ENCODE measurements at places on chromosomes 1 and 21.

DNA sequence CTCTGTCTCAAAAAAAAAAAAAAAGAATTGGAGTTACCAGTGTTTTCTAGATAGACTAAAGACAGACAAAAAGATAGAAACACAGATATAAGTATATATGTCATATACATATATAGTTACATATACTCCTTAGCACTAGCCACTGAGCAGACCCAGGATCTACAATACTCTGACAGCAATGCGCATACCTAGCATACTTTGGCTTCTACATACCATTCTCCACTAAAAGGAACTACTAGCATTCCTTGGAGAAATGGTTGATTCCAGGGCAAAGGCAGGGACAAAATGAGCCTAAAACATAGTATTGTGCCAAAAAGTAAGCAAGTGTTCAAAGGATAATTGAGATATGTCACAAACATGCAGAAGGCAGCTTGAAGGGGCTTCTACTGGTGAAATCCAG lies 22.7 kb downstream of the SYNJ1 start:
- no peak for DNase-seq

- DNase-seq: no peak
Measured at GRCh38 chr1:112317140-112317539, 78.9 kb upstream of the CTTNBP2NL start.

GRCh38 chr21:31875496-31876015 lies 2.7 kb downstream of the HUNK start:
- no peak for DNase-seq

DNA sequence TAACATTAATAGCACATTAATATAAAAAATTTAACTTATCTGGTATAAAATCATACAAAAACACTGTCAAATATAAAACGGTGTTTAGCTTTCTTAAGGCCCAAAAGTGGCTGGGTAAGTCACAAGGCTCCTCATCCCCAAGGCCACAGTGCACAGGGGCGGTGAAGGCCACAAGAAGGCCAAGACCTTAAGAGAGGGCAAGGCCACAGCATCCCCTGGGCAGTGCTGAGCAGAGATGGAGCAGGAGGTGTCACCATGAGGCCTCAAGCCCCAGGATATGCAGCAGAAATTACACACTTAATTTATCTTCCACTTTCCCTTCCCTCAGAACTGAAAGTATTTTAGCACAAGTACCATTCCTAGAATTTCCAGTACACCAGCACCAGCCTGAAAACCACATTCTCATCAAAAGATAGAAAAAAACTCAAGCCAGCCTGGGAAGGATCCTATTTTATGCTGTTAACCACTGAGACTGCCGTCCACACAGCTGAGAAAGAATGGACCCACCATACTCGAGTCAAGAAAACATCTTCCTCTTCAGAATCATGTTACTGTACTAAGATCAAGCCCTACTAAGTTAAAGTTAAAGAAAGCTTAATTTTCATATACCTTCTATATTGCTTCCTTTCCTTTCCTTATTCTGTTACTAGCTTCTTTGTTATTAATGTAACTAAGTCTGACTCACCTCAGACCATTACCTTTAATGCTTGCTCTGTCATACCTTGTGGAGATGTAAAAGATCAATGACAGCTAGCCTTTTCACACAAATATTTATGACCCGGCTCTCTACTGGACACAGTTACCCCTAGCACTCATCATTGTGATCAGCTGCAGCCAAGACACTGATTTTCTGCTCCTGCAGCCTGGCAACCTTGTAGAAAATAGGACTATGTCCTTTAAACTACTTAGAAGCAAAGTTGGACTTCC lies 26.4 kb upstream of the FMO1 start:
- no peak for DNase-seq

- DNase-seq: no peak
Measured at GRCh38 chr1:46813858-46814396, 15.1 kb downstream of the CYP4B1 start.

GRCh38 chr1:202160377-202160940 lies at the start of gene PTPN7:
PTPN7 (minus strand) TSS chr1:202160602; CDS start chr1:202159402, 1,200 bp downstream.
- peak; percentile 89 for DNase-seq

DNA sequence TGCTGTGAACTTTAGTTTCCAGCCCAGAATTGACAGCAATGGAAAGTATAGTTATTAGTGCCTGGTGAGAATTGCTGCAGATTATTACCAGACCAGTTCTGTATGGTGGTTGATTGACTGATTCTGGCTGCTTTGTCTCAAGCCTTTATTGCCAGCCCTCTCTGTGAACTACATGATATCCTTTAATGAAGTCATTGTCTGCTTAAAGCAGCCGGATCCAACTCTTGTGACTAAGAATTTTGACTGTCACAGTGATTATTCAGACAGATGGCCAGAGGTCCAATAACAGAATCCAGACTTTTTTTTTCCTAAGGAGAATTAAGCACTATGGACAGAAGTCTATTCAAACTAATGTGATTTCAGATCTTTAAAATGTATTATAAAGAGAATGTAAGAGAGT lies 1548.6 kb upstream of the B3GALT2 start:
- no peak for DNase-seq

DNA sequence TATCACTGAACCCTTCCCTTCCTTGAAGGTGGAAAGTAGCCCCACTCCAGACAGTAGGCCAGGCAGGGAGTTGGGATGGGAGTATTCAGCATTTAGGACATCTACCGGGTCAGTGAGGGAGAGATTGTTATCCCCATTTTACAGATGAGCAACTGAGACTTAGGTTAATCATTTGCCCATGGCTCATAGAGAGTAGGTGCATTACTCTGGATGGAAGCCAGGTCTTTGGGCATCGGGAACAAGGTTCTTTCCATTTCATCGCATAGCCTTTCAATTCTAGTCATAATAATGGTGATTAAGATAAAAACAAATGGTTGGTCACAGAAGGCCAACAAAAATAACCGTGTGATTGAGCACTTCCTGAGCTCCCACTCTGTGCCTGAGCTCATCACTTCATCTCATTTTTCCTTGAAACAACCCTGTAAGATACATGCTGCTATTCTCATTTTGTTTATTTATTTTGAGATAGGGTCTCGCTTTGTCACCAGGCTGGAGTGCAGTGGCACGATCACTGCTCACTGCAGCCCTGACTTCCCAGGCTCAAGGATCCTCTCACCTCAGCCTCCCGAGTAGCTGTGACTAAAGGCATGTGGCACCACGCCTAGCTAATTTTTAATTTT lies 64.8 kb downstream of the NAV1 start:
- DNase-seq: no peak

GRCh38 chr1:178230881-178231409 lies 137.0 kb downstream of the RASAL2 start:
- no peak for DNase-seq

DNA sequence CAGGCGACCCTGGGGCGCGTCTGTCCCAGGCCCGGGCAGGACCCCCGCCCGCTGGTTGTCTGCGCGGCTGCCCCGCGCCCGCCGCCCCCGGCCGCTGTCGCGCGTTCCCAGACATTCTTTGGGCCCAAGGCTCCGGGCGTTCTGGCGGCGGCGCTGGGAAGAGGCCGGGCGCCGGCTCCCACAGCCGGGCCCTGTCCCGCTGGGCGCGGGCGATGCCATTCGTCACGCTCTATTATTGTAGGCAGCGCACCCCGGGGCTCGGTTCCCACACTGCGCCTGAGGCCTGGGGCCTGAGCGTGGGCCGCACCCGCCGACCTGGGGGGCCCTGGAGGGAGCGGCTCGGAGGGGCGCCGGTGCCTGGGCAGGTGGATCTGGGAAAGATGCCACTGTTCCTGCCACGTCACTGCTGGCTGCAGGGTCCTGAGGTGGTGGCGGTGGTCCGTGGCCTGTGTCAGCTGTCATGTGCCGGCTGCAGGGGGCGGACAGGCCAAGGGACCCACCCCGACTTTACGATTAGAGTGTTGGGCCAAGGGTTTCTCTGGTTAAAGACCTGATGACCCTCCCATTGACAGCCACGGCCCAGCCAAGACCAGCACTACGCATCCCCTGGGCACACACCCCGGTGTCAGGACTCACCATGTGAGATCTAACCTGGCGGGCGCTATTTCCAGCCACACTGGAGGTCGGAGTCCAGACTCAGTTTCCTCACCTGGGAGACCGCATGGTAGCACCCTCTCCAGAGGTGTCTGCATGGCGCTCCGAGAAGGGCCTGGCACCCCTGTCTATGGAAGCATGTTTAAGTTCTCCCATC lies 55.1 kb upstream of the ADARB1 start:
- no peak for DNase-seq

- DNase-seq: peak; percentile 49
Measured at GRCh38 chr1:207867136-207868109, 43.5 kb downstream of the CD34 start.

DNA sequence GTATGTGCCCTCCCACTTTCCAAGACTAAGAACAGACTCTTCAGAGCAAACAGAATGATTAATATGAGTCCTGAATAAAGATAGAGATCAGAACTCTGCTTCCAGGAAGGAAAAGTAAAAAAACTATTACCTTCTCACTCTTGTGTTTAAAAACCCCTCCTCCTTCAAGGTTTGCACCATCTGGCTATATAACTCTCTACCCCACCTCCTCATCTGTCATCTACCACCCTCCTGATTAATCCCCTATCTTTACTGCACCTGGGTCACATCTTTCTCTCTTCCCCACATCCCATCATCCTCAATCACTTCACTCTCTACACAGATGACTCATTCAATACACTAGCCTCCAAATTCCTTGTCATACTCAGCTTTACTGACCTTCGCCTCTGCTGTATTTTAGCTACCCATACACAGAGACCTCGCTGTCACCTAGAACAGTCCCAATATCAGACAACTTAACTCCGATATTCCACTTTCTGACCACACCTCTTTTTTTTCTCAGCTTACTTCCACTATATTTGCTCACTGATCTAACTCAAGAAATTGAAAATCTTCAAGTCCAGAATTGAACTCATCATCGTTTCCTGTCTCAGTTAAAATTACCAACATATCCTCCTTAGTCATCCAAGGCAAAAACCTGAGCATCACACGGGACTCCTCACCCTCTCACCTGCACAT lies 3.7 kb downstream of the SCMH1 start:
- peak; percentile 35 for DNase-seq

DNA sequence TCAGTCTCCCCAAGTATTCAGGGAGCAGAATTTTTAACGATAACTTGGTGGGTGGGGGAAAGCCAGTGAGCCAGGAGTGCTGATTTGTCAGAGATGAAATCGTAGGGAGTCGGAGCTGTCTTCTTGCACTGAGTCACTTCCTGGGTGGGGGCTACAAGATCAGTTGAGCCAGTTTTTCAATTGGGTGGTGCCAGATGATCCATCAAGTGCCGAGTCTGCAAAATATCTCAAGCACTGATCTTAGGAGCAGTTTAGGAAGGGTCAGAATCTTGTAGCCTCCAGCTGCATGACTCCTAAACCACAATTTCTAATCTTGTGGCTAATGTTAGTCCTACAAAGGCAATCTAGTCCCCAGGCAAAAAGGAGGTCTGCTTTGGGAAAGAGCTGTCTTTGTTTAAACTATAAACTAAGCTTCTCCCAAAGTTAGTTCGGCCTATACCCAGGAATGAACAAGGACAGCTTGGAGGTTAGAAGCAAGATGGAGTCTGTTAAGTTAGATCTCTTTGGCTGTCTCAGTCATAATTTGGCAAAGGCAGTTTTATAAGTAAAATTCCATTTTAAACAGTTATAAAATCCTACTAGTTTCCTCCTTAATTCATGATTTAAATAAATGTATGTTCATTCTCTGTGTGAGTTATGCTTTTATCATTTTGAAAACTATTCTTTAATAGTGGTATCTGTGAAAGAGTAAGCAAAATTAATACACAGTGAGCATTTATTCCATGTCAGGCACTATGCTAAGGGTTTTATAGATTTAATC lies 51.7 kb downstream of the SLC16A1 start:
- peak; percentile 81 for DNase-seq

DNA sequence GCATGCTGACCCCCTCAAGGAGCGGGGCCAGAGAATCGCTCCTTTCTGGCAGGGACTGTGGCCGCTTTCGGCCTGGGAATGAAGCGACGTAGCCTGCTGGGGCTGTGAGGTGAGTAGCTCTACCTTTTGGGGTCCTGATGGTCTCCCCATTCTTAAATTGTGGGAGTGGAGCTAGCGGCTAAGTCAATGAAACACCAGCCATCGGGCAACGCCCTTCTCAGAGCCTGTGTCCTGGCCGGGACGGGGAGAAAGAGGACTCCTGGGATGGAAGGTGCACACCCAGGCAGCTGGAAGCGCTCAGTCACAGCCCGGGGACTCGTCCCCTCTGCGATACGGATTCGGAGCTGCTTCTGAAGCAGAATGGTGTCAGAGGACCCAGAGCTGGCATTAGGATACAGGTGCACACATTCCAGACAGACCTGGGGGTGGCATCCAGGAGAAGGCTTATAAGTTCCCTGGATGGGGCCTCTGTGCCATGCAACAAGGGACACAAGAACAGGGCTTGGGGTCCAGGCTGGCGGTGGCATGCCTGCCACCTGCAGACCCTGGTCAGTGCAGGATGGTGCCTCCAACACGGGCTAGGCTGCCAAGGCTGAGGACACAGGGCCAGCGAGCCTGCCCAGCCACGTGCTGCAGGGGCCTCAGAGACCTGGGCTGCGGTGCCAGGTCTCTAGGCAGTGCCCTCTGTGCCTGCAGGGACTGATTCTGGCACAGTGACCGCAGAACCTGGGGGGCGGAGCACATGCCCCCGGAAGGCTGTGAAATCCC lies 945 bp upstream of the WNT9A start:
- no peak for DNase-seq

DNA sequence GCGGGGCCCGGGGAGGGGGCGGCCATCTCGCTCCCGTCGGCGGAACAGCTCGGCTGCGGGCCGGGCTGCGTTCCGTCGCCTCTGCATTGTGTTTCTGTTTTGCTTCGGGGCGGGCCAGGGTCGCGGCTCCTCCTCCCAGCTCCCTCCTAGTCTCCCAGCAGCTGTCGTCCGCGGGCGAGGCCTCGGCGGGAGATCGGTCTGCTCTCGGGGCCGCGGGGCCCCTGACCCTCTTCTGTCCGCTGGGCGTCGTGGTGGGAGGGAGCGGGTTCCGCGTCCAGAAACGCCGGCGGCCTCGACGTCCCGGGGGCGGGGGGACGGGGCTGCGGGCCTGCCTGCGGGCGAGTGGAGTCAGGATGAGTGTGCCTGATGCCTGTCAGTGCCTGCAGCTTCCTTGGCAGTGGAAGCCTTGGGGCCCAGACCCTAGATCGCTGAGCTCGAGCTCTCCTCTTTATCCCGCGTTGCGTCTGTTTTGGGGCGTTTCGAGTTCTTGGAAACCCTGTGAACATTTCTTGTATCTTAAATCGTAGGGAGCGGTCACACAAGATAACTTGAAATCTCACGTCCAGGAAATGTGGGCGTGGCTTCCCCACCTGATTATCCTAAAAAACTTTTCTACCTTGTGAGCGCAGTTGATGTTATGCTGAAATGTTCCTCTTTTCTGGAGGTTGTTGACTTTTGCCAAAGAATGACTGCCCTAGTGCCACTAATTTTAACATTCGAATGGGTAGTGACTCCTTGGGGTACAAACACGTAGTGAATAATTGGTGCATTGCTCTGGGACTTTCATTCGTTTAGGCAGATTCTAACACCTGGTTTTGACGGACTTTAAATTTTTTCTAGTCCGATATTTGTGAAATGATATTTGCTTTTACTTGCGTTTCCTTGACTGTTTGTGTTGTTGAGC lies 676 bp downstream of the MORC3 start:
- DNase-seq: no peak

GRCh38 chr21:43702785-43703034 lies 16.2 kb upstream of the PDXK start:
- no peak for DNase-seq

All from T-helper 2 cell (primary cell).